DMS79 (cell line): ENCODE measurements at places on chromosomes 5 and 9.

DNA sequence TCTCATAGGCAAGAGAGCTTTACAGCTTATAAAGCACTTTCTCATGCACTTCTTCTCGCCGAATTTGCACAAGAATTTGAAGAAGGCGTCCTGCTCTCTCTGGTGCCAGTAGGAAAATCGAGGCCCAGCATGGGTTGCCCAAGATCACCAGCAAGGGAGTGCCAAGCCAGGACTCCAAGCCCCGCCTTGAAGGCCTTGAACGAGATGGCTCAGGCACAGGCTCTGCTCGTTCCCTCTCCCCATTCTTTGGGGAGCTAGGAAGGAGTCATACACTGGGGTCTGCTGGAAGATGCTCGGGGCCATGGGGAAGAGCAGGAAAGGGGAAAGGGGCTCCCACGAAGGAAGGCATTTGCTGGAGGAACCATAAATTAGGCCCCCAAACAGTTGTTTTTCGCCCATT lies 46.7 kb downstream of the PAX5 start:
- DNase-seq, result no peak

DNA sequence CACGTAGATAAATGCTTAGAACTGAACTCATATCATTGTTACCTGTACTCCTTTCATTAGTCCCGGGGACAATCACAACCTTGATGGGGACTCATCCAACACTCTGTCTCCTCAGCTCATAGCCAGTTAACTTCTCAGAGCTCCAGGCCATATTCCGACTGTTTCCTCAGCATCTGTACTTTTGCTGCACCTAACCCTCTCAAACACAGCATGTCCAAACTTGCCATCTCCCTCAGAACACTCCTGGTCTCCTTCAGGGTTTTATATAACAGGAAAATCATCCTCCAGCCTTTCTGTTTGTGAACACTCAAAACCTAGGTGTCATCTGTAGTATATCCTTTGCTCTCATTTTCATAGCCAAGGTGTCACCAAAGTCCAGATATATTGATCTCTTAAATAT lies 150.5 kb downstream of the CDH6 start:
- DNase-seq, result no peak

- DNase-seq, result no peak
Observed at GRCh38 chr5:122523776-122524175, 211.7 kb downstream of the SNCAIP start.

- DNase-seq, result no peak
Observed at GRCh38 chr9:131278702-131279111, 2.4 kb upstream of the FAM78A start.

GRCh38 chr9:112545237-112545636 lies 58.6 kb downstream of the KIAA1958 start:
- DNase-seq, result no peak
